ENCODE measurements at places on chromosomes 5 and 9. TPM values are rescaled to one million over a fixed set of nuclear protein-coding genes. Genes with fewer than 3 reads are reported as not detected.

GRCh38 chr5:54577528-54577927, 60.0 kb downstream of the SNX18 start:
- no peak for DNase-seq

DNA sequence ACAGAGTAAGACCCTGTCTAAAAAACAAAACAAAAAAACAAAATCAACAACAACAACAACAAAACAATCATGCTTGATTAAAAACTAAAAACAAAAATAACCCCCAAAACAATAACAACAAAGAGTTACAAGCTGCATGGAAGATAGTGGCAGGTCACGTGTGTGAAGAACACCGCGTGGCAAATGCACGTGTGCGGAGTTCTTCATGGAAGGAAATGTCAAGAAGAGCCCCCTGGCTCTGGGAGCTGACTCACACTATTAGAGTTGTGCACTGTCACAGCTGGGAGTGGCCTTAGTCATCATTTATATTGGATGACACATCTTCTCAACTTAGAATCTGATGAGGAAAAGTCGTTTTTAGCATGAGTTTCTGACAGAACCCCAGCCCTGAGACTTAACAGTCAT, 110.5 kb downstream of the JMY start:
- DNase-seq, result no peak

DNA sequence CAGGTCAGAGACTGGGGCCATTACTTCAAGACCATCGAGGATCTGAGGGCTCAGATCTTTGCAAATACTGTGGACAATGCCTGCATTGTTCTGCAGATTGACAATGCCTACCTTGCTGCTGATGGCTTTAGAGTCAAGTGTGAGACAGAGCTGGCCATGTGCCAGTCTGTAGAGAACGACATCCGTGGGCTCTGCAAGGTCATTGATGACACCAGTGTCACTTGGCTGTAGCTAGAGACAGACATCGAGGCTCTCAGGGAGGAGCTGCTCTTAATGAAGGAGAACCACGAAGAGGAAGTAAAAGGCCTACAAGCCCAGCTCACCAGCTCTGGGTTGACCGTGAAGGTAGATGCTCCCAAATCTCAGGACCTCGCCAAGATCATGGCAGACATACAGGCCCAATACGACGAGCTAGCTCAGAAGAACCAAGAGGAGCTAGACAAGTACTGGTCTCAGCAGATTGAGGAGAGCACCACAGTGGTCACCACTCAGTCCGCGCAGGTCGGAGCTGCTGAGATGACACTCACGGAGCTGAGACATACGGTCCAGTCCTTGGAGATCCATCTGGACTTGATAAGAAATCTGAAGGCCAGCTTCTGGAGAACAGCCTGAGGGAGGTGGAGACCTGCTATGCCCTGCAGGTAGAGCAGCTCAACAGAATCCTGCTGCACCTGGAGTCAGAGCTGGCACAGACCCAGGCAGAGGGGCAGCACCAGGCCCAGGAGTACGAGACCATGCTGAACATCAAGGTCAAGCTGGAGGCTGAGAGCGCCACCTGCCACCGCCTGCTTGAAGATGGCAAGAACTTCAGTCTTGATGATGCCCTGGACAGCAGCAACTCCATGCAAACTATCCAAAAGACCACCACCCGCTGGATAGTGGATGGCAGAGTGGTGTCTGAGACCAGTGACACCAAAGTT, 9.3 kb downstream of the NIPBL start:
- no peak for DNase-seq

Gene ITK
- 0.47 TPM for total RNA-seq

Gene IL9
- total RNA-seq, result not detected

GRCh38 chr9:7173139-7173538, 415.4 kb downstream of the KDM4C start:
- DNase-seq, result no peak

GRCh38 chr9:132543960-132544359, 38.4 kb upstream of the BARHL1 start:
- DNase-seq, result no peak

GRCh38 chr5:171969288-171969880, 37.1 kb downstream of the FBXW11 start:
- DNase-seq, result no peak

GRCh38 chr5:132006331-132007120, 4.9 kb downstream of the ACSL6 start:
- no peak for DNase-seq

GRCh38 chr5:24633715-24634325, 11.0 kb downstream of the CDH10 start:
- no peak for DNase-seq

DNA sequence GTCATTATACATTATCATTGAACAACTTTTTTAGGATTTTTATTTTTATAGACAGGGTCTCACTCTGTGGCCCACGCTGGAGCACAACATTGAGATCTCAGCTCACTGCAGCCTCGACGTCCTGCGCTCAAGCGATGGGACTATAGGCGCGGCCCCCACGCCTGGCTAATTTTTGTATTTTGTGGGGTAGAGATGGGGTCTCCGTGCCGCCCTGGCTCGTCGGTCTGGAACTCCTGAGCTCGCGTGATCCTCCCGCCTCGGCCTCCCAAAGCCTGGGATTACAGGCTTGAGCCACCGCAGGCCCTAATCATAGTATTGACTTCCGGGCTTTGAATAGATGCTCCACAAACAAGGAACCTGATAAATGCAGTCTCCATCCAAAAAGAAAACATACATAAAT, 1.4 kb upstream of the EDF1 start:
- no peak for DNase-seq

DNA sequence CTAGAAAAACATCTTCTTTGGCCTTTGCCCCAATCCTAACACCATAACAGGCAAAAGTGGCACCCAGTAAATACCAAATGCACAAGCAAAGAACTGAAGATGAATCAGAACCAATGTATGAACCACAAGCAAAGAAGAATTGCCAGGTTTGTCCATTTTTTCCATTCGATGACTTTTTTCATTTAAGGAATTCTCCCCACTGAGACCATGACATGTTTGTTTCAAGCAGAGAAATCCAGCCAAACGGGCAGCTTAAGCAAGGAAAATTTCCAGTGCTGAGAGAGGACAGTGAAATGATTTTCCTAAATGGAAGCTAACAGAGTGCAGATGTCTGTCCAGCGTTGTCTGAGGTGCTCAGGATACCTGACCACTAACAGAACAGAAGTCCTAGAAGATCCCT, 203.7 kb downstream of the ADAMTS12 start:
- DNase-seq, result no peak

DNA sequence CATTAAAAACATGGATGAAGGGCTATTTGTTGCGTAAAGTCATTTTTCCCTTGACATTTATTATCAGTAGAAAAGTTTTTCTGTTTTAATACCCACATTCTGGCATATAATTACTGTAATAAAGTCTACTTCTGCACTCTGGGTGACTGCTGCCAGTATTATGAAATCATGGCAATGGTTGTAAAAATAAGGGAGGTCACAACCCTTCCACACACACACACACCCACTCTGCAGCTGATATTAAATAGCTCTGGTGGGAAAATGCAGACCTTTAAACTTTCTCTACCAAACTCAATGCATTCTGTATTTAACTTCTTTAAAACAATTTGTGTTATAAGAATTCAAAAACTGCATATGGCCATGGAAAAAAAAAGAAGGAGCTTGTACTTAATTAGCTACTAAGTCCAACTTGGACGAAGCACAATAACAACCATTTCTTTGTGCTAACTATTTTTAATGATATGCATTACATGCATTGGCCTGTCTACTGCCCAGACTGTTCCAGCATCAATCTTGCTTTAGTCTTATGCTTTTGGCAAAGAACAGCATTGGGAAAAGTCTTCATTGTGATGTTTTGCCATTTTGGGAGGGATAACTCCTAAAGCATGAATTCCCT, 137.6 kb upstream of the MAP3K1 start:
- no peak for DNase-seq

- no peak for DNase-seq
Measured at GRCh38 chr5:52922384-52922783, 66.8 kb upstream of the ITGA2 start.

GRCh38 chr9:5978523-5978922, 36.9 kb downstream of the RANBP6 start:
- no peak for DNase-seq

GRCh38 chr5:73529081-73529480, 30.8 kb downstream of the BTF3 start:
- DNase-seq, result no peak

DNA sequence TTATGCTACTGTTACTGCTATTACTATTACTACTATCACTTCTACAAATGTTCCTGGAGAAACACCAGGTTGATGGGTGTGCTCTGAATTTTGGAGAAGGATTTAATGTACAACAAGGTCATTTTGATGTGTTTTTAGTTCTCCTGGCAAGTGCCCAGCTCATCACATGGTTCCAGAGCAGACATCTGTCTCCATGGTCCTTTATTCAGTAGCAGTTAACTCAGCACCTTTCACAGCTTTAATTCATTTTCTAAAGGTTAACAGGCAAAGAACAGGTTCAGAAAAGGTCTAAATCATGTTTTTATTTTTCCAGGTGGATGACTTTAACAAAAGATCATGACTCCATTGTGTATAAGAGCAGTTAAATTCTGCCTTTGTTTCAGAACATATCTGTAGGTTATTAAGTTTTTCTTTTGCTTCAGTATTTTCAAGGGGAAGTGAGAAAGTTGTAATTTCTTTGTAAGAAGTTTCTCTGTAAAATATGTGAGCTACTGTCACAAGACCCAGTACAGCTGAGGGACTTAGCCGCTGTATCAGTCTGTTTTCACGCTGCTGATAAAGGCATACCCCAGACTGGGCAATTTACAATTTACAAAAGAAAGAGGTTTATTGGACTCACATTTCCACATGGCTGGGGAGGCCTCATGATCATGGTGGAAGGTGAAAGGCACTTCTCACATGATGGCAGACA, 41.9 kb downstream of the MTRR start:
- no peak for DNase-seq

DNA sequence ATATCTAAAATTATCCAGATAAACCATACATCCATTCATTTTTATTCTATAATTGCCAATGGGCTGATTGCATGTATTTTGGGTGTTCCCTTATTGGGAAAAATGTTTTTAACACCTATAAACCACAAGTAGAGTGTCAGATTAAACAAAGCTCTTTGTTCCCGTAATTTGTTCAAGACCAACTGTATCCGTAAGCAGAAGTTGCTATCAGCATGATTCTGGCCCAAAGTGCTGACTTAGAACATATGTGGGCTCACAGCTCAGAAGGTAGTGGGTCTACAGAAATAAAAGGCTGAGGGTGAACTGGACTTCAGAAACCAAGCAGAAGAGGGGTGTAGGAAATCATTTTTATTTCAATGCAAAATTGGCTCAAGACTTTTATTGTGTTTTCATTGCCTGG, 23.5 kb upstream of the IL7R start:
- no peak for DNase-seq

GRCh38 chr5:101429241-101429640, 526.2 kb upstream of the ST8SIA4 start:
- no peak for DNase-seq

Gene WDR38
- total RNA-seq, result not detected

Gene PCDHB15
- 0.59 TPM for total RNA-seq

Gene PFN3
- not detected for total RNA-seq

Gene HAVCR2
- 9.4 TPM for total RNA-seq
